Ovary (tissue), 10 donors: ENCODE measurements at places on chromosomes 4 and X.
A peak's percentile ranks its signal among the peaks of the same experiment; 100 is the strongest.

DNA sequence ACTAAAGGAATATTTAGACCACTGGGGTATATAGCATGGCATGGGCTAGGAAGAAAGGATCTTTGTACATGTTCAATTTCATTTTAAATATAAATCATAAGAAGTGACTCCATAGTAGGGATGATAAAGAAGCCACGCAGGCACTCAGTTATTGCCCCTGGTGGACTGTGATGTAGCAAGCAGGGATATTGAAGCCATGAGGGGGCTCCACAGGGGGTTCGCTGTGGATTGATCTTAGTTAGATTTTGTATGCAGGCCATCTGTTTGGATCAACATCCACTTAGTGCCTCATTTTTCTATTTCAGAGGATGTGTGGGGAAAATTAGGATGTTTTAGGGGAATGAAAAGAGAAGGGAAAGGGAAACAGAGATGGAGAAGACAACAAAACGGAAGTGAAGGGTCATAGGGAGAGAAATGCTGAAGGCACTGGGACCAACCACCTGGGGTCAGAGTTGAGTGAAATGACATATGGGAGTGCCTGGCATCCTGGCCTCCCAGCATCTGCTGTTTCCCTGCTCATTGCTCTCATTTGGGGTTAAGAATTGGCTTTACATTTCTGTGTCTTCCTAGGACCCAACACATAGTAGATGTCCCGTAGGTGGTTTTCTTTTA lies 11.2 kb upstream of the FREM3 start:
- DNase-seq = no peak

DNA sequence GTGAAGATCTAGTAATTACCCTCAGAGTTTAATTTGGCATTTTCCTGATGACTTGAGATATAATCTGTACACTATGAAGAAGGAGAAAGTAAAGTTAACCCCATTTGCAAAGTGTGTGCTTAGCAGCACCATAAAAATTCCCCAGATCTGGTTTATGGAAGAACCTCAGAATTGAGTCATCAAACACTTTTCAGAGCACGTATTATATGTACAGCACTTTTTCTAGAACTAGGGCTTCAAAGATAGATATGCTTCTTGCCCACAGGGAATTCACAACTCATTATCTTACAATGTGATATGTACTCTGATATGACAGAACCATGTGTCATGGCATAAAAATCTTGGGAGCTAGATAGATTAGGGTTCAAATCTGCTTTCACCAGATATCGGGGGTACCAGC lies 150.9 kb downstream of the SLC10A7 start:
- DNase-seq = no peak

DNA sequence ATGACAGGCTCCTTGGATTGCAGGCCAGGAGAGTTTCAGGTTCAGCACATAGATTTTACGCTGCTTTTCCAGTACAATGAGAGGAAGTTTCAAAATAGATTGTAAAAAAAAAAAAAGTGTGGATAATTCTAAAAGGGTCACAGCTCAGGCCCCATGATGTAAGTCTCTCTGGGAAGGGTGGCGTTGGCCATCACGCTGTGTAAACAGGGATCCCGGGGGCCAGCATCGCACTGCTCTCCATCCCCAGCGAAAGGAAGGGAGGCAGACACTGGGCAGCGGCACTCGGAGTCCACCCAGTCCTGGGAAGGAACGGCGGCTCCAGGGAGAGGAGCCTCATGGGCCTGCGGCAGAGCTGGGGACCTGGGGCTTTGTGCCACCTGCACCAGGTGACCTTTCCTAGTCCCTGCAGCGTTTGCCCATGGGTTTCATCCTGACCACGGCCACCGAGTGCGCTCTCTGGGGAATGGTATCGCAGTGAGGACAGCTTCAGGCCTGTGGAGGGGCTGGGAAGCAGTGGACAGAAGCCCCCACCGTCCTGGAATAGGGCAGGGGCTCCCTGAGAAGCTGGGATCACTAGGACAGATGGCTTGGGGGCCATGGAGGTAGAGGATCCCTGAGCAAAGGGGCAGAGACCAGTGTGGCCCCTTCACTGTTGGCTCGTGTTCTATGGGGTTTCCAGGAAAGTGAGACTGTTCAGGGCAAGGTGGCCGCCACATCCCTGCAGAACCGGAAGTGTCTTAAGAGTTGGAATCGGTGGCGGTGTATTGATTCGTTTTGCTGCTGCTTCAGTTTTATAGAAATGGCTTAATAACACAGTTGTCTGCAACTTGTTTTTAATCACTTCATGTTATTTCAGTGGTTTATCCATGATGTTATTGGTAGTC lies 38.9 kb downstream of the RGS12 start:
- no peak for DNase-seq

- DNase-seq = no peak
These were observed 17.9 kb upstream of the HAND2 start for GRCh38 chr4:173547889-173548288.

- no peak for DNase-seq
These were observed 24.0 kb upstream of the SNCA start for GRCh38 chr4:89860971-89861370.

DNA sequence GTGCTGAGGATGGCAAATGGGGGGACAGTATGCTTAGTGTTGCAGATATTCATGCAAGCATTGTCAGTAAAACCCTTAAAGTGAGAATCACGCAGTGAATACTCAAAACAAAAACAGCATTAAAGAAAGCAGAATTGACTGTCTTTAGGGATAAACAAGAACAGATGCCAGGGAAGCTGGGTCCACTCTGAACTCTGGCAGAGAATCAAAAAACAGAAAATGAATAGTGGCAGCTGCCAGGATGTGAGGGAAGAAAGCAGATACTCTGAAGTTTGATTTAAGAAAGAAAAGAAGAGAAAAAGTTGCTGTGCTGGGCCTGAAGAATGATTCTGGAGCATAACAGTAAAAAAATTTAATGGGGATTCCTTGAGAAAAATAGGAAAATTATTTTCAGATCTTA lies 131.5 kb downstream of the GABRA2 start:
- DNase-seq = no peak

GRCh38 chr4:7803371-7803770 lies 136.3 kb downstream of the AFAP1 start:
- DNase-seq = no peak

- DNase-seq = no peak
These were observed 20.5 kb downstream of the MND1 start for GRCh38 chr4:153365003-153365402.

DNA sequence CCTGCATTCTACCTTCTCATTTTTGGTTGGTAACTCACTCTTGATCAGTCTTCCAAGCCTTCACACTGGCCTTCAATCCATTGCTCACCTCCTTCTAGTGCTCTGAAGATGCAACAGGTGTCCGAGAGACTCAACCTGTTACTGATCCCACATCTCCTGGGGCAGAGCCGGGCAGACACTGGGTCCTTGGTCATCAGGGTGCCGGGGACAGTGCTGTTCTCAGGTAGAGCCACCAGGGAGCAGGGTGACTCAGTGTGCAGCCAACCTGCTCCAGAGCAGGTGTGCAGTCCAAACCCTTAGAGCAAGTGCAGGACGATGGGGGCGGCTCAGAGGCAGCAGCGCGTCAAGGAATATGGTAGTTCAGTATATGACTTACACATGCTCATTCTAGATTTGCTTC lies 188.4 kb downstream of the DHX15 start:
- no peak for DNase-seq

- DNase-seq = no peak
These were observed 1.5 kb upstream of the TRIML2 start for GRCh38 chr4:188110741-188111471.

GRCh38 chrX:13263560-13264251 lies 56.1 kb downstream of the ATXN3L start:
- no peak for DNase-seq

- DNase-seq = no peak
These were observed 451 bp upstream of the FGD1 start for GRCh38 chrX:54496517-54496852.

GRCh38 chrX:87397103-87397886 lies 120.3 kb upstream of the KLHL4 start:
- no peak for DNase-seq

DNA sequence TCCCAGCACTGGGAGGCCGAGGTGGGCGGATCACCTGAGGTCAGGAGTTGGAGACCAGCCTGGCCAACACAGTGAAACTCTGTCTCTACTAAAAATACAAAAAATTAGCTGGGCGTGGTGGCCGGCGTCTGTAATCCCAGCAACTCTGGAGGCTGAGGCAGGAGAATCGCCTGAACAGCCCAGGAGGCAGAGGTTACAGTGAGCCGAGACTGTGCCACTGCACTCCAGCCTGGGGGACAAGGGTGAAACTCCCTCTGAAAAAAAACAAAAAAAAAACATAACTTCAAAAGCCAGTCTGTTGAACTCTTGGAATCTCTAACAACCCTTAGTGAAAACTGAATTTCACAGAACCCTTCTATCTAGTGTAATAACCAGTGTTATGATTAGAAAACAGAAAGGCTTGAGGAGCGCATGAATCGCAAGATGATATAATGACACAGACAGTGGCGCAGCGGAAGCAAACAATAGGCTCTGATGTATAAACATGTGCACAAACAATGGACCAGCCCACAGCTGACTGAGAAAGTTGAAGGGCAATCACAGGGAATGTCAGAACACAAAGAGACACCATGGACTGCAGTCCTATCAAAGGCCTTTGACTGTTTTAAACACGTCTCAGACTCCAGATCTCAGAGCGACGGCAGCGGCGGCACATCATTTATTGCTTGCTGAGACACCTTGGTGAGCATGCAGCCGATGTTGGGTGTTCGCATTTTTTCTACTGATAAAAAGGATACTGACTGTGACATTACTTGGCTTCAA lies 81.6 kb downstream of the NSUN7 start:
- no peak for DNase-seq

DNA sequence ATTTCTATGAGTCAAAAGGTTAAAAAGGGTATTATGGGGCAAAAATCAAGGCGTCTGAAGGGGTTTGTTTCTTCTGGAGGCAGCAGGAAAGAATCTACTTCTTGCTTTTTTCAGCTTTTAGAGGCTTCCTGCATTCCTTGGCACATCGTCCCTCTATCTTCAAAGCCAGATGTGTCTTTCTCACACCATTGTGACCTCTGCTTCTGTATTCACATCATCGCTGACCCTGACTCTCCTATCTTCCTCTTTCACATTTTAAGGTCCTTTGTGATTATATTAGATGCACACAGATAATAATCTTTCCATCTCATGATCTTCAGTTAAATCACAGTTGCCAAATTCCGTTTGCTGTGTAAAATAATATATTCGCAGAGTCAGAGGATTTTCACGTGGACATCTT lies 112.7 kb downstream of the PPP4R3C start:
- no peak for DNase-seq

DNA sequence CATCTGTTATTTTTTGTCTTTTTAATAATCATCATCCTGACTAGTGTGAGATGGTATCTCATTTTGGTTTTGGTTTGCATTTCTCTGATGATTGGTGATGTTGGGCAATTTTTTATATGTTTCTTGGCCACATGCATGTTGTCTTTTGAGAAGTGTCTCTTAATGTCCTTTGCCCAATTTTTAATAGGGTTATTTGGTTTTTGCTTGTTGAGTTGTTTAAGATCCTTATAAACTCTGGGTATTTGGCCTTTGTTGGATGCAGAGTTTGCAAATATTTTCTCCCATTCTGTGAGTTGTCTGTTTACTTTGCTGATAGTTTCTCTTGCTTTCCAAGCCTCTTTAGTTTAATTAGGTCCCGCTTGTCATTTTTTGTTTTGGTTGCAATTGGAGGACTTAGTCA lies 152.1 kb upstream of the MED14 start:
- no peak for DNase-seq

GRCh38 chr4:26729027-26729426 lies 131.6 kb upstream of the STIM2 start:
- no peak for DNase-seq

GRCh38 chr4:151992332-151993154 lies 231.7 kb upstream of the GATB start:
- DNase-seq = no peak

- no peak for DNase-seq
These were observed 287.7 kb downstream of the STIM2 start for GRCh38 chr4:27148211-27148895.

GRCh38 chrX:154476821-154477220 lies 2.3 kb downstream of the LAGE3 start:
- no peak for DNase-seq

- no peak for DNase-seq
These were observed 300.2 kb downstream of the PCDH7 start for GRCh38 chr4:31020363-31020762.

DNA sequence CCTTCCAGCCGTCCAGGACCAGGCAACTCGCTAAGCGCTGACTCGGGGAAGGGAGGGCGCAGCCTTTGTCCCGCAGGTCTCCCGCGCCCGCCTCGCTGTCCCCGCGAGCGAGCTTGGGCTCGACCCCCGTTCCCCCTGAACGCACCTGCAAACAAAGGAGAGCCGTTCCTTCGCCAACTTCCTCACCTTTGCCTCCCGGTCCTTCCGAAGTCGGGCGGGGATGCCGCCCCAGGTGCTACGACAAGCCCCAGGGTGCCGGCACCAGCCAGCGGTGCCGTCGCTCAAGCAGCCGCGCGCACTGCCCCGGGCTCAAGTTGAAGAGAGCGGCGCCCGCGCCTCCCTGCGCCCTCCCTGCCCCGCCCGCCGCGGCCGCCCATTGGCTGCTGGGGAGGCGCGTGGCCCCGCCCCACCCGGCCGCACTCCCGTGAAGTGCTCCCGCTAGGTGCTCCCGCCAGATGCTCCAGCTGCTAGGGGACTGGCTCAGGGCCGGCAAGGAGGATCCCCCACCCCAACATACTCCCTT lies 107.1 kb downstream of the NSUN7 start:
- DNase-seq = peak; percentile 83

DNA sequence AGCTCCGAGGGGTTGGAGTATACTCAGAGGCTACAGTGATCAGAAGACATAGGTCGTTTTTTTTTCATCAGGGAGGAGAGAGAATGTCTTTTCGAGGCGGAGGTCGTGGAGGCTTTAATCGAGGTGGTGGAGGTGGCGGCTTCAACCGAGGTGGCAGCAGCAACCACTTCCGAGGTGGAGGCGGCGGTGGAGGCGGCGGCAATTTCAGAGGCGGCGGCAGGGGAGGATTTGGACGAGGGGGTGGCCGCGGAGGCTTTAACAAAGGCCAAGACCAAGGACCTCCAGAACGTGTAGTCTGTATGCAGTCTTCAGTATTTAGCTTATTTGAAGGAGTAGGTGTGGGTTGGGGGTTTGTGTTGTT lies 500 bp downstream of the GAR1 start:
- peak; percentile 41 for DNase-seq

GRCh38 chrX:149916745-149917392 lies 12.5 kb upstream of the HSFX4 start:
- DNase-seq = no peak

DNA sequence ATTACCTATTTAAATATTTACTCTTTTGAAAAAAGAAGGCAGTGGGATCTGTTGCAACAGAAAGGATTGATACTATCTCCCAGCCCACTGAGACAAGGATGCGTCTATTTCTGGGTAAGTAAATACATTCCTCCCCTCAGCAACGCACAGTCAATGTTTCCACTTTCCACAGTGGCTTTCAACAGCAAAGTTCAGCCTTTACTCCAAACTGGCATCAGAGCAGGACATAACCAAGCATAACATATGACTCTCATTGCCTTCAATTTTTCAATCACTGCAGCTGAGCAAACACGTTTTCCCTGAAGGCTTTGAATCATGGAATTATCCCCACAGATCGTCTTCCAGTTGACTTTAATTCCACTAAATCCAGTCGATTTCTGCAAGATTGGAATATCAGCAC lies 160.3 kb upstream of the FRG1 start:
- DNase-seq = no peak
